Activated naive CD4-positive, alpha-beta T cell treated with anti-CD3 and anti-CD28 coated beads, Interleukin-2, amount 50 U/mL, for 16 hours (primary cell): ENCODE measurements at places on chromosomes 4 and X.

DNA sequence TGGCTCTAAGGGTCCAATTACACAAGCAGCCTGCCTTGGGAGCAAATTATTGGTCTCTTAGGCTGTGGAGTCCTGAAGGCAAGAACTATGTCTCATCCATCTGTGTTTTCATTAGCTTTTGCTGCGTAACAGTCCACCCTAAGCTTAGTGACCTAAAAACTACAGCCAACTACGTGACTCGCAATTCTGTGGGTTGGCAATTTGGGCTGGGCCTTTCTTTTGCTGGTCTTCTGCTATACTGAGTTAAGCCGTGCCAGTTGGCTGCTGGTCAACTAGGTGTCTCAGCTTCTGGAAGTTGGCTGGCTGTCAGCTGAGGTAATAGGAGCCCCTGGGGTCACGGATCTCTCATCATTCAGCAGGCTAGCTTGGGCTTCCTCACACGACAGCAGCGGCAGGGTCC lies 205.6 kb upstream of the S100G start:
- DNase-seq, result no peak

GRCh38 chr4:40471923-40472322 lies 136.8 kb downstream of the CHRNA9 start:
- no peak for DNase-seq

GRCh38 chr4:156439576-156440200 lies 486.0 kb upstream of the CTSO start:
- DNase-seq, result no peak

- DNase-seq, result no peak
These were observed 6.1 kb downstream of the CXCL10 start for GRCh38 chr4:76017056-76017686.

- DNase-seq, result no peak
These were observed 62.9 kb downstream of the SYTL5 start for GRCh38 chrX:38069273-38069672.

- DNase-seq, result no peak
These were observed 79.1 kb upstream of the TFDP3 start for GRCh38 chrX:133297284-133297683.

- no peak for DNase-seq
These were observed 500.2 kb downstream of the IDS start for GRCh38 chrX:149004936-149005335.

GRCh38 chrX:17759990-17760389 lies 22.7 kb downstream of the SCML1 start:
- DNase-seq, result no peak

DNA sequence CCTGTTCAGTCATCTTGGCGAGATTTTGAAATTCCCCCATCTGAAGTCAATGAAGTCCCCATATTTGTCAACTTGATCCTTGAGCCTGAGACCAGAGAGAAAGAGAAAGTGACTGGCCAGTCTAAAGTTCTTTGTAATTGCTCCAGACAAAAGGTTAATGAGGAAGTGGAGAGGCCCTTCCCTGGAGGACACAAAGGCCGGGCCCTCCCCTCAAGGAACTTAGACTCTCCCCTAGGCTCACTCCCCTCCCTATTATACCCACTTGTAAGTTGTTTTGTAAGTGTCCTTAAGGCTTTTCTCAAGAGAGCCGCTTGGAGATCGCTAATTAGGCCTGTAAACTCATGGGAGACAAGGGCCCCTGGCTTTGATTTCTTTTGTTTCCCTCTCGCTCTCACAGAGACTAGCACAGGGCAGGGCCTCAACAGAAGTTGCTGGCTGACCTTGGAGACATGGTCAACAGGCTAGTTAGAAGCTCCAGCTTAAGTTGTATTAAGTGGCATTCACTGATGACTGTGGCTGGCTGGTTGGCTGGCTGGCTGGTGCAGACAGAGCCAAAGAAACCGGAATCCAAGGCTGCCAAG lies 20.3 kb upstream of the GPC4 start:
- no peak for DNase-seq

GRCh38 chrX:63439580-63439979 lies 88.4 kb upstream of the SPIN4 start:
- DNase-seq, result no peak

DNA sequence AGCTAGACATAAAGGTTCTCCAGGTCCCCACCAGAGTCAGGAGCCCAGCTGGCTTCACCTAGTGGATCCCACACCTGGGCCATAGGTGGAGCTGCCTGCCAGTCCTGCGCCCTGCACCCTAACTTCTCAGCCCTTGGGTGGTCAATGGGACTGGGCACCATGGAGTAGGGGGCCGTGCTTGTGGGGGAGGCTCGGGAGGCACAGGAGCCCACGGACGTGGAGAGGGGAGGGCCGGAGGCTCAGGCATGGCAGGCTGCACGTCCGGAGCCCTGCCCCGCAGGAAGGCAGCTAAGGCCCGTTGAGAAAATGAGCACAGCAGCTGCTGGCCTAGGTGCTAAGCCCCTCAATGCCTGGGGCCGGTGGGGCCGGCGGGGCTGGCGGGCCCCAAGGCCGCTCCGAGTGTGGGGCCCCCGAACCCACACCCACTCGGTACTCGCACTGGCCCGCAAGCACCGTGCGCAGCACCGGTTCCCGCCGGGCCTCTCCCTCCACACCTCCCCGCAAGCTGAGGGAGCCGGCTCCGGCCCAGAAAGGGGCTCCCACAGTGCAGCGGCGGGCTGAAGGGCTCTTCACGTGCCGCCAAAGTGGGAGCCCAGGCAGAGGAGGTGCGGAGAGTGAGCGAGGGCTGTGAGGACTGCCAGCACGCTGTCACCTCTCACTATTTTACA lies 291.1 kb downstream of the KLHL4 start:
- no peak for DNase-seq

- peak; percentile 64 for DNase-seq
These were observed 2.3 kb upstream of the UBA1 start for GRCh38 chrX:47191331-47191730.

GRCh38 chr4:58075724-58076123 lies 965.5 kb upstream of the IGFBP7 start:
- no peak for DNase-seq

DNA sequence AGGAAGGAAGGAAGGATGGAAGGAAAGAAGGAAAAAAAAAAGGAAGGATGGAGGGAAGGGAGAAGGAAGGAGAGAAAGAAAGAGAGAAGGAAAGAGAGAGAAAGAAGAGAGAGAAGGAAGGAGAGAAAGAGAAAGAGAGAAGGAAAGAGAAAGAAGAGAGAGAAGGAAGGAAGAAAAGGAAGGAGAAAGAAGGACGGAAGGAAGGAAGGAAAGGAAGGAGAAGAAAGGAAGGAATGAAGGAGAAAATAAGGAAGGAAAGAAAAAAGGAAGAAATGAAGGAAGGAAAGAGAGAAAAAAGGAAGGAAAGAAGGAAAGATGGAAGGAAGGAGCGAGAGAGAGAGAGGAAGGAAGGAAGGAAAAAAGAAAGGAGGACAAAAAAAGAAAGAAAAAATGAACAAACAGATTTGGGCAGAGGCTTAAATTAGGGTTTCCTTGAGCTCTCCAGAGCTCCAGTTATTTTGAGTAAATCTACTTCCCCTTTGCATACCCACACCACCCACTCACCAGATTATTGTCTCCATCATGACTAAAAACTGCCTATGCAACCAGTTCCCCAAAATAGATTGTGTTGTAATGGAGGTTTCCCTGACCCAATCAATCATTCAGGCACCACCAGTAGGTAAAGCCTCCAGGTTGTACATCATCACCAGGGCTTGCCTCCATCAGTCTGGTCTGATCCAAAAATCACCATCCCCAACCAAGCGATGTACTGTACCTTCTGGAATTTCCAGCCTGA lies 1722.9 kb upstream of the PCDH10 start:
- DNase-seq, result no peak
